Smooth muscle cell of the umbilical artery (primary cell): ENCODE measurements at places on chromosomes 6 and 20. TPM values are rescaled to one million over a fixed set of nuclear protein-coding genes. Genes with fewer than 3 reads are reported as not detected.

HLA-DRA gene
- not detected in 2 replicates for total RNA-seq

LRFN2 gene
- not detected in 2 replicates for total RNA-seq

CNKSR3 gene
- total RNA-seq, result 1.2 and 3.0 TPM in 2 replicates

SDCBP2 gene
- 1.2 and 1.8 TPM in 2 replicates for total RNA-seq

F13A1 gene
- not detected in 2 replicates for total RNA-seq

KIF16B gene
- total RNA-seq, result 11.0 and 13.8 TPM in 2 replicates

RGS17 gene
- total RNA-seq, result 9.5 and 11.3 TPM in 2 replicates

VGLL2 gene
- not detected in 2 replicates for total RNA-seq

SLCO4A1 gene
- total RNA-seq, result under 0.01 and 1.5 TPM in 2 replicates

SLC13A3 gene
- 1.5 and 3.9 TPM in 2 replicates for total RNA-seq

PCK1 gene
- total RNA-seq, result not detected in 2 replicates

NOTCH4 gene
- total RNA-seq, result 0.42 and 1.5 TPM in 2 replicates

JPH2 gene
- 2.0 and 10.4 TPM in 2 replicates for total RNA-seq

PTCHD4 gene
- 5.9 and 9.0 TPM in 2 replicates for total RNA-seq
